GM23248 (cell line): ENCODE measurements at places on chromosomes 2 and 18. TPM values are rescaled to one million over a fixed set of nuclear protein-coding genes. Genes with fewer than 3 reads are reported as not detected.

GPAT2 gene
- 0.38 and 0.71 TPM in 2 replicates for polyA plus RNA-seq

- no peak for DNase-seq
- H3K4me1 ChIP-seq: no peaks in the 10 kb centered on the region
- H3K27me3 ChIP-seq: no peaks in the 10 kb centered on the region
- no peaks in the 10 kb centered on the region for H3K36me3 ChIP-seq
- no peak overlapping the region for H3K4me3 ChIP-seq
Observed at GRCh38 chr18:28559511-28559910, 382.6 kb upstream of the CDH2 start.

ASB3 gene
- 18.6 and 19.9 TPM in 2 replicates for polyA plus RNA-seq

- H3K4me1 ChIP-seq: peaks cover 6% of the 10 kb centered on the region; the same call in 1 of the 2 replicates
- H3K4me3 ChIP-seq: no peak overlapping the region
- DNase-seq: peak; percentile 56
- H3K36me3 ChIP-seq: no peaks in the 10 kb centered on the region
Observed at GRCh38 chr18:59419386-59419785, 60.3 kb upstream of the LMAN1 start.

DNA sequence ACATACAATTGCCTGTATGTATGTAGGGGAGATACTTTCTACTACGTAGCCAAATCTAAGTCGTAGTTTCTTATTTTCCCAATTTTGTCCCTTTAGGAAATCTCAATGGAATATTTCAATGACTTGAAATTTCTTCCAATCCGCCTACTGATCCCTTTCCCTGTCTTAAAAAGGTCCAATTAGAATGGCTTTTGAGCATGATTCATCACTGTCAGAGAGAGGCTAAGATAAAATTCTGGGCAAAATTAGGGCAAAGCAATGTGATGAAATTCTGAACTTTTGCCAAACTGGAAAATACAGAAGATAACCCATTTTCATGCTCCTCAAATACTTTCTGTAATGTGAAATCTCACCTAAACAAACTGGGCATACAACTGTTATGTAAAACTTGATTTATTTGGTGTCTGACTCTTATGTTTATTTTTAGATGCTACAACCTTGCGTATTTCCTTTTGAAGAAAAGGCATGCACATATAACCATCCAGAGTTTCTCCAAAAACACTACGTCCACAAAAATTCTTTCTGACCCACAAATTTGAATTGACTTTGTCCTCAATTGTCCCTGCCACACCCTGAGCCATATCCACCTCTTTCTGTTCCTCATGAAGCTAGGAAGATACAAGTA, 147.1 kb downstream of the IKZF2 start:
- H3K36me3 ChIP-seq: peaks cover 6% of the 10 kb centered on the region; the same call in 1 of the 2 replicates
- DNase-seq: peak; percentile 3
- no peak overlapping the region for H3K4me3 ChIP-seq

- no peak overlapping the region for H3K4me3 ChIP-seq
- no peak overlapping the region for H3K27ac ChIP-seq
- H3K4me1 ChIP-seq: no peaks in the 10 kb centered on the region
- no peak for DNase-seq
Observed at GRCh38 chr2:126664639-126665038, 8.7 kb downstream of the GYPC start.

- no peak overlapping the region for H3K4me3 ChIP-seq
- peak; percentile 74 for DNase-seq
Observed at GRCh38 chr2:199485732-199486335, 28.1 kb upstream of the SATB2 start.

- DNase-seq: no peak
- no peaks in the 10 kb centered on the region for H3K36me3 ChIP-seq
- H3K4me1 ChIP-seq: no peaks in the 10 kb centered on the region
Observed at GRCh38 chr2:133457861-133458260, 110.4 kb downstream of the NCKAP5 start.

DNA sequence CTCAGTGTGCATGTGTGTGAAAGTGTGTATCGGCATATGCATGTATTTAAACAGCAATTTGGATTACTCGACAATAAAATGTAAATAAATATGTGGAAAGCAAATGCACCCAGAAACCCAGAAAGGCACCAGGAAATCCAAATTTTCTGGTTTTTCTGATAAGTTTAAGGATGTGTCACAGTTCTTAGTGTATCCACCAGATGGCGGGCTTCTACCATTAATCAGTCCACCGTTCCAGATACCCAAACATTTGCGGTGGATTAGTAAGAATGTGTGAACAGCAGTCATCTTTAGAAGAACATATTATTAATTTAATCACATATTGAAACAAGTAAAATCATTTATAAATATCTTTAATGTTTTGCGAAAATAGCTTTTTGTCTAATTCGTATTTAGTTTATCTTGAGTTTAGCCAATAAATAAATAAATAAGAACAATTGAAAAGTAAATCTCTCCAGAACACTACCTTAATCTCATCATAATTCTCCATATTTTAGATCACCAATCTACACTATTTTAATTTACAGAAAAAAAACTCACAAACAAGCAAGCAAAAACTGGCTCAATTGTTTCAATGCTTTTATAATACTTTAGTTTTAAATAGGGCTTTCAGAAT, 298.9 kb downstream of the DSEL start:
- peak; percentile 83 for DNase-seq
- peaks cover 25% of the 10 kb centered on the region; the same call in 1 of the 2 replicates for H3K4me1 ChIP-seq
- H3K4me3 ChIP-seq: no peak overlapping the region
- no peak overlapping the region for H3K27ac ChIP-seq
- H3K36me3 ChIP-seq: no peaks in the 10 kb centered on the region

- H3K27ac ChIP-seq: peak overlapping the region; percentile 75
- no peaks in the 10 kb centered on the region for H3K27me3 ChIP-seq
- peak; percentile 83 for DNase-seq
Observed at GRCh38 chr2:29606104-29607037, 315.0 kb downstream of the ALK start.

DNA sequence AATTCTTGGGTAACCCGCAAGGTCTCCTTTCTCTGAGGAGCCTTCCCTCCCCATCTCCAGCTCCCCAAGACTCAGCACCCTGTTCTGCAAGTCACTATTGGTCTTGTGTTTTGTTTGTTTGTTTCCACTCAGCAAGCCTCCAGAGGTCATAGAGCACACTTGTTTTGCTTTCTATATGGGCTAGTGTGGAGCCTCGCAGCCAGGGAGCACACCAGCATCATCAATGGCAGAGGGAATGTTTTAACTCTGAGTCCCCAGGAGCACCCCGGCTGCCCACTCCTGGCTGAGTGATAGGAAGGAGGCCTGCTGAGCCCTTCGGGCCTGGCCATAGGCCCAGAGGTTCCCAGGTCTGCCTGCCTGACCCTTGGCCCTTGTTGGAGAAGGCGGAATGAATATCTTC, 36.6 kb downstream of the GLI2 start:
- DNase-seq: peak; percentile 40
- peak overlapping the region; percentile 80 for H3K27ac ChIP-seq
- H3K4me1 ChIP-seq: peaks cover 25% of the 10 kb centered on the region
- 0 out of 2 replicates have a peak overlapping the region, but pooled peaks have one; percentile 9 for H3K4me3 ChIP-seq
- no peaks in the 10 kb centered on the region for H3K36me3 ChIP-seq
- no peaks in the 10 kb centered on the region for H3K27me3 ChIP-seq

GRCh38 chr2:85949280-85949679, 60.5 kb upstream of the ST3GAL5 start:
- no peak for DNase-seq
- H3K27ac ChIP-seq: no peak overlapping the region
- no peaks in the 10 kb centered on the region for H3K4me1 ChIP-seq

- no peaks in the 10 kb centered on the region for H3K27me3 ChIP-seq
- DNase-seq: peak; percentile 44
- peaks cover 17% of the 10 kb centered on the region for H3K4me1 ChIP-seq
Observed at GRCh38 chr2:189829102-189829833, 45.0 kb downstream of the PMS1 start.

AQP4 gene
- not detected in 2 replicates for polyA plus RNA-seq

GRCh38 chr18:49127471-49128190, 176.9 kb upstream of the SMAD7 start:
- H3K4me3 ChIP-seq: no peak overlapping the region
- no peaks in the 10 kb centered on the region; the same call in 1 of the 2 replicates for H3K36me3 ChIP-seq
- no peaks in the 10 kb centered on the region for H3K27me3 ChIP-seq
- H3K4me1 ChIP-seq: peaks cover 8% of the 10 kb centered on the region; the same call in 1 of the 2 replicates
- no peak for DNase-seq
